ENCODE measurements at places on chromosomes 1 and 21. TPM values are rescaled to one million over a fixed set of nuclear protein-coding genes. Genes with fewer than 3 reads are reported as not detected.

Gene TIAM1
- total RNA-seq, result 0.68 TPM

Gene CRYAA
- total RNA-seq, result not detected

Gene OR10J4
- not detected for total RNA-seq

Gene SLC30A2
- 0.06 TPM for total RNA-seq

Gene PRRX1
- total RNA-seq, result not detected

Gene TNFRSF4
- total RNA-seq, result not detected

Gene S100B
- not detected for total RNA-seq

Gene FMO4
- total RNA-seq, result 1.2 TPM

Gene KHDRBS1
- 139 TPM for total RNA-seq

Gene CFHR4
- total RNA-seq, result not detected

Gene TDRD10
- not detected for total RNA-seq

Gene FAM177B
- total RNA-seq, result not detected

Gene CLCA1
- not detected for total RNA-seq

Gene KRTAP21-2
- total RNA-seq, result not detected

Gene FLG2
- total RNA-seq, result not detected

Gene YARS1
- total RNA-seq, result 76.9 TPM

Data from A549 treated with DMSO at 1 μM for 4 hours (cell line).